ENCODE measurements at places on chromosomes 16 and 17.

DNA sequence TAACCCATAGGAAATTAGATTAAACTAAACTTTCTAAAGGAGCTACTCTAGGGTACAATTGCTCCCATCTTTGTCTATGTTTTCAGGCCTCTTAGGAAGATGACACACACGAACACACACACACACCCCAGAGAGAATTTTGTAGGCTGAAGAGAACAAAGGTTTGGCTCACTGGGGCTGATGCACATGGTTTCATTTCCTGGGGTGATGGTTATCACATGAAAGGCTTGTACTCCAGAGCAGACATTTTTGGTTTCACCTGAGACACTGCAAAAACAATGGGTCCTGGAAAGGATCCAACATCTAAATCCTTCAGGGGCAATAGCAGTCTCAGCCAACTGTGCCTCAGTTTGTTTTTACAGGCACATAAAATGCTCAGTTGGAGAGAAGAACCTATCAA lies 62.8 kb downstream of the GRB7 start:
- no peak for DNase-seq

GRCh38 chr17:48633266-48633677 lies 7.1 kb upstream of the HOXB9 start:
- DNase-seq, result no peak

GRCh38 chr16:75423723-75424104 lies 9.6 kb downstream of the CFDP1 start:
- no peak for DNase-seq

DNA sequence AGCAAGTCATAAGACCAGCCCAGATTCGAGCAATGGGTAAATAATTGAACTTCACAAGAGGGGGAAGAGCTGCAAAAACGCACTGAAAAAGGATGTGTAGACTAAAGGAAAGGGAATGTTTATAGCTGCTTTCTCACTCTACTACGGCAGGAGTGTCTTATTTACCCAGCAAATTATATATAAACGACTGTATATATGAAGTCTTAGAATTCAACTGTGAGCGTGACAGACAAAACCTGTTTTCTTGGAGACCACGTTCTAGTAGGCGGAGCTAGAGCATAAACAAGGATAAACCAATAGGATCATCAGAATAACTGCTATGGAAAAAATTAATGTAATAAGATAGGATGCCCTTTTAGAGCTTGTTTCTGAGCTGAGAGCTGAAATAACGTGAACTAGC lies 394.6 kb upstream of the MON1B start:
- no peak for DNase-seq

- peak; percentile 65 for DNase-seq
Observed at GRCh38 chr17:28760601-28761562, 17.1 kb downstream of the TRAF4 start.

DNA sequence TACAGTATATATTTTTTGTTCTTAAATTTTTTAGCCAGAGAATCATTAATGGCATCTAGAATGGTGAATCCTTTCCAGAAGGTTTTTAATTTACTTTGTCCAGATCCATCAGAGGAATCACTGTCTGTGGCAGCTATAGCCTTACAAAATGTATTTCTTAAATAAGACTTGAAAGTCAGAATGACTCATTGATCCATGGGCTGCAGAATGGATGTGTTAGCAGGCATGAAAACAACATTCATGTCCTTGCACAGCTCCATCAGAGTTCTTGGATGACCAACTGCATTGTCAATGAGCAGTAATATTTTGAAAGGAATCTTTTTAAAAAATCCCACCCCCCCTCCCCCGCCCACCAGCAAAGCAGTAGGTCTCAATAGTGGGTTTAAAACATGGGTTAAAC lies 51.4 kb downstream of the CACNG1 start:
- peak; percentile 46 for DNase-seq

DNA sequence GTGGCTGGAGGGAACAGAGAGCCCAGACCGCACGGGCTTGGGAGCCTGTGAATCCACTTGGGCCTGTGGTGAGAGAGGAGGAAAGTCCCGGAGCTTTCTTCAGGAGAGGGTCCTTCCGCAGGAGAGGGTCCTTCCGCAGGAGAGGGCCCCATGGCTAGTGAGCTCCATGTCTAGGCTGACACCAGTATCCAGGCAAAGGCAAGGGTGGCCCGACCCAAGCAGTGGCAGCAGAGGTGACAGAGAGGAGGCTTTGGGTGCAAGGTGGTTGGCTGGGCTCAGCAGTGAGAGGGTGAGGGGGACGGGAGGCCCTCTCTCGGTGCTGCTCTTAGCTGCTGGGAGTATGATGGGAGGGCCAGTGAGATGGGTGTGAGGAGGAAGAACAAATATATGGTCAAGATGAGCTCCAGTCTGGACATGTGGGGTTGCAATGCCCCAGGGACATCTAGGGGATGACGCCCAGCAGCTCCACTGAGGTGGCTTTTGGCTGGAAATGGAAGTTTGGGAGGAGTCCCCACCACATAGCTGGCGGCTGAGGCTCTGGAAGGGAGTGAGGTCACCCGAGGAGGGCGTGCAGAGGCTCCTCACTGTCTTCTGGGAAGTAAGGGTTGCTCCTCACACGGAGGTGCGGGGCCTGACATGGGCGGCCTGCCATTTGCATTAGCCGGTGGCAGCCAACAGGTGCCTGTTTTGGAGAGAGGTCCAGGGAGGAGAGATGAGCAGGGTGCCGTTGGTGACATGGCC lies 2.3 kb upstream of the HSD3B7 start:
- peak; percentile 61 for DNase-seq

DNA sequence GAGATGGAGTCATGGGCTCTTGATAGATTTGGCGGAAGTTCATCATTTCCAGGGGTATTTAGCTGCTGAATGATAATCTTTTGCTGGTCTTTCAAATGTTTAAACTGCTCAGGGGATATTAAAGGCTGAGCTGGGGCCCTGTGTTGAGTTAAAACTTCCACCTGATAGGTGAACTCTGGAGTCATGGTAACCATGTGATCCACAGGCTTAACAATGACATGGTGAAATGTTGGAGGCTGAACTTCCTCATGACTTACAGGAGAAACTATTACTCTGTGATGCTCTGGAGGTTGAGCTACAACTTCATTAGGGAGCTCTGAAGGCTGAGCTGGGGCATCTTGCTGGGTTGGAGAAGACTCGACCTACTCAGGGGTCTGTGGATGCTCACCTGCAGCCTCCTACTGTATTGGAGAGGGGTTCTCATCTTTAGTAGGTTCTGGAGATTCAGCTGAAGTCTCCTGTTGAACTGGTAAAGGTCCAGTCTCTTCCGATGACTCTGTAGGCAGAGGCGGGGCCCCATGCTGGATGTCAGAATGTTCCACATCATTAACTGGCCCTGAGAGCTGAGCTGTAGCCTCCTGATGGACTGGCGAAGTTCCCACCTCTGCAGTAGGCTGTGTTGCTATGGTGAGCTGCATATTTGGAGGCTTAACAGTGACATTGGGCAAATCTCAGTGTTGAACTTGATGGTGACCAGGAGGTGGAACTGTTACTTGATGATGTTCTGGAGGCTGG lies 24.2 kb downstream of the RDM1 start:
- DNase-seq, result peak; percentile 18

GRCh38 chr17:3738562-3739295 lies 15.0 kb downstream of the HASPIN start:
- DNase-seq, result peak; percentile 43

DNA sequence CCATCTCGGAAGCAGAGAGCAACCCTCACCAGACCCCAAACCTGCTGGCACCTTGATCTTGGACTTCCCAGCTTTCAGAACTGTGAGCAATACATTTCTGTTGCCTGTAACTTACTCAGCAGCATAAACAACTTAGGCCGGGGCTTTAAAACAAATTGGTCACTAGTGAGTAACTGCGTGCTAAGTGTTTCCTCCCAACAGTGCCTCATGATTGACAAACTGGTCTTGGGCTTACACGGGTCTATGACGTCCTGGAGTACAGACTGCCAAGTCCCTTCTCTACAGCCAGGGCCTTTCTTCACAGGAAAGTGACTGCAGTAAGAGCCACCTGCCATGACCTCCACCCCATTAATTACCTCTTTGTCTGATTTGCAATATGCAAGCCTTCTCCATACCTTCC lies 136.7 kb downstream of the XYLT1 start:
- peak; percentile 77 for DNase-seq

- peak; percentile 75 for DNase-seq
Observed at GRCh38 chr17:72613396-72613795, 479.1 kb downstream of the SLC39A11 start.

DNA sequence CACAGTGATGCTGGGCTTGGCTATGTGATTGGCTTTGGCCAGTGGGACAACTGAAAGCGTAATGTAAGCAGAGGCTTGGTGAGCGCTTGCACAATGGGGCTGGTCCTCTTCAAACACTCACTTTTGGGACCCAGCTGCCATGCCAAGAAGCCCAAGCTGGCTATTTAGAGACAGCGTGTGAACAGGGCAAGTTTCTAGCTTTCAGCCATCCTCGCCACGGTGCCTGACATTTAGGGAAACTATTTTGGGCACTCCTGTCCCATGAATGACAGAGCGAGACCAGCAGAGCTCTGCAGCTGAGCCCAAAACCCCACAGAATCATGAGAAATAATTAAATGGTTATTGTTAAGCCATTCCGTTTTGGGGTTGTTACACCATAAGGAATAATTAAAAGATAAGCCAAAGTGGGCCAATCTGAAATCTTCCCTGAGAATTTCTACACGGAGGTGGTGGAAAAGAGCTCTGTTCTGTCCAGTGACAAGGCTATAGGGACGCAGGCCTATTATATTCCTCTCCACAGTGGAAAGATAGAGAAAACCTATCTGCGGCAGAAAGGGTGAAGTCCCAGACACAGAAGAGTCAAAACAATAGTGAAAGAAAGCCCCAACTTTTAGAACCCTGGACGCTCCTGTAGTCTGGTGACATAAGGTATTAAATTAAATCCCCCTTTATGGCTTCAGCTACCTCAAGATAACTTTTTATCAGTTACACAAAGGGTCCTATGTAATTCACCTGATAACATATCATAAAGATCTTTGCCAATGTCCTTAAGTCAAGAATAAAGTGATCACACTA lies 10.8 kb upstream of the RPRML start:
- no peak for DNase-seq

DNA sequence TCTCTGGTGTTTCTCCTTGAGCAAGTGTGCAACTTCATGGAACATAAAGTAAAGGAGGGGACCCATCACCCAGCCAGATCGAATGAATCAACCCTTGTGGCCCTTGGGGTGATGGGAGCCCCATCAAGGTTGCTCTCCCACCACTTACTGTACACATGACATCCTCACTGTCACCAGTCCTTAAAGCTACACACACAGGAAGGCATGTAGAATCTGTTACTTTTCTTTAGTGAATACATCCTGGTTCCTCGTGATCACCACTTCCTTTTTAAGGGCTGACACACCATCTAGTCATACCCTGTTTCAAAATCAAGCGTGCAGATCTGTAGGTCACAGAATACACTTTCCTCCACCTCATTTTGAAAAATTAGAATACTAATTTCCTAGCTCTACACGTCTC lies 22.6 kb upstream of the MPHOSPH6 start:
- DNase-seq, result peak; percentile 94

DNA sequence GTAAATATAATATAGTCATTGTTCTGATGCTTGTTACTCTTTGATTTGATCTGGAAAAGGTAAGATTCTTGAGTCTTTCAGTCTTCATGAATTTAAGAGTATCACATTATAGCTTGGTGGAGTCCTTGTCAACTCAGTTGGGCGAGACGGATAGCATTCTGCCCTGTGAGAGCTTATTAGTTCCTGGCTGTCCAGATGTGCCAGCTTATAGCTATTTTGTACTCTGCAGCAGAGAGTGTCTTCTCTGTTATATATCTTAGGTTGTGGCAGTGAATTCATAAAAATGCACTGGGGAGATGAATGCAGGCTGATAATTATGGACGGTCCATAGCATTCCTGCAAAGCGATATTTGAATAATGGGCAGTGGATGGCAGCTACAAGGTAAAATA lies 51.0 kb upstream of the CRISPLD2 start:
- DNase-seq, result no peak

GRCh38 chr17:2580151-2580550 lies 13.3 kb upstream of the PAFAH1B1 start:
- DNase-seq, result no peak

DNA sequence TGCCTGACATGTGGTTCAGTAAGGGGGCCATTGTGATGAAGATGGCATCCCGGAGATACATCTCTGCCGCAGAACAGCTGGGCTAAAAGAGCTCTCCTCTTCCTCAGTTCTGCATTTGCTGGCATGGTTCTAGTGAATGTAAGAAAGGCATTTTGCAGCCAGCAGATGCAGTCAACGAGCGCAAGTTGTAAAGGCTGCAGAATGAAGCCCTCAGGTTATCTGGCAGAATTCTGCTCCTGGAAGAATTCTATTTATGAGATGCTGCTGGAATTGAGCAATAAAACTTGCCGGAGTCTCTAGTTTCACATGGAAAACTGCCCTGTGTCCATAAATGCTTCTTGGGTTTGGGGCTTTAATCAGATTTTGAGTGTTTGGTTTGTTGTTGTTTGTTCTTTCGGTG lies 176.8 kb upstream of the HSBP1 start:
- no peak for DNase-seq

- DNase-seq, result no peak
Observed at GRCh38 chr17:32289471-32290070, 23.9 kb downstream of the RHBDL3 start.

GRCh38 chr17:80499961-80500665 lies 23.7 kb upstream of the NPTX1 start:
- no peak for DNase-seq

- no peak for DNase-seq
Observed at GRCh38 chr17:75623386-75623785, 9.8 kb upstream of the SMIM5 start.

DNA sequence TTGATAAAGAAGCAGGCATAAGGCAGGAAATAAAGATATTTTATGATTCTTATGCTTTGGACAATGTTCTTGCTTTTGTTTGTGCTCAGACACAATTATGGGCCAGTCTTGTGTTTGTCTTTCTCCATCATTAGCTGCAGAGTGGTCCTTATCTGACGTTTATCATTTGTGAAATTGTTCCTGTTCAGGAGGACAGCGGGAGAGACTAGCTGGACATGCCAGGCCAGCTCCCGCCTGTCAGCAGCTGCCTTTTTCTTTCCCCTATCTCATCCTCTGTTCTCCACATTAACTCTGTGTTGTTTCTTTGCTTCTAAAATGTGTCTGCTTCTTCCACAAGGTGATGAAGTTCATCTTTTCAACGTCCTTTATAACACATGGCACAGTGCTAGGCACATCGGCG lies 333.5 kb downstream of the NPIPA8 start:
- no peak for DNase-seq

DNA sequence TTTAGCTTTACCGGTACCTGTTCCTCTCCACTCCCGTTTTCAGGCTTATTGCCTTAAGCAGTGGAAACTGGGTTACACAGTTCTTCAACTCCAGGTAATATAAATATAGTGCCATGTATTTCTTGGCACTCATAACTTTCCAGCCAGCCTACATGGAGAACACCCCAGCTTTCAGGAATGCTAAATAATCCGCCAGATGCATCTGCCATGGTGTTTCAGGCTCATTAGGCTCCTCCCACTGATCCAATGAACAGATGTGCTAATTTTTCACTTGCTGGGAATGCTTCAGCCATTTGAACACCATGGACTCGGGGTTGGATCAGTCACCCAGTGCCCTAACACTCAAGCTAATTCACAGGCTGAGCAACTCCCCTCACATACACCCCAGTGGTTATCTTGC lies 4.6 kb downstream of the ANKFN1 start:
- no peak for DNase-seq

GRCh38 chr17:67107811-67108775 lies 63.7 kb downstream of the CACNG1 start:
- peak; percentile 50 for DNase-seq
